ENCODE measurements at places on chromosomes 4 and X.

DNA sequence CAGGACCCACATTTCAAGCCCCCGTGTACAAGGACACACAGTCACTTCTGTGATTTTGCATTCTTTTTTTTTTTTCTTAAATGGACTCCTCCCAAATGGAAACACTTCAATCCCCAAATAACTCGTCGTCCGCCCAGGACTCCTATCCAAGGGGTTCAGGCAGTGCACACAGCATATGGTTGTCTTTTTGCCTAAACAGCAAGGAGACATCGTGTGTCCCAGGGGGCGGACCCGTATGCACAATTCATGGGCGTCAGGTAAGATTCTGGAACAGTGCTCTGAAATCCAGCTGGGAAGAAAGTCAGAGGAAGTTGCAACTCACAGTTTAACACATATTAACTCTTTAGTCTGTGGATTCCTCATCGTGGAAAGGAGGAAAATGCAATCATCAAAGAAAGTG is 231.3 kb downstream of the SHOX start:
- DNase-seq, result no peak

DNA sequence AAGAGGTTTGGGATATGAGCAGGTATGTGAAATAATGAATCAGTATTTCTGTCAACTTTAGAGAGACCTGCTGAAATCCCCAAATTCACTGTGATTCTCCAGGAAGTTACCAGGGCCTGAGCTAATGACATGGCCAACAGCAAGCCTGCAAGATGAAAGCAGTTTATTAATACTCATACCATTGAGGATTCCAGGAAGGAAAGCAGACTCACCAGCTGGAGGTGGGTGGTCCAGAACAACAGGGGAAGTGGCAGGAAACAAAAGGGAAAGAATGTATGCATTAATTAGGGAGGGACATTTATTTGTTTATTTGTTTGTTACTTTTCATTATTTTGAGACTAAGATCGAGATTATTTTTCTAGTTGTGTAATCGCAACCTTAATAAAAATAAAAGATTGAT is 196.6 kb upstream of the AGA start:
- no peak for DNase-seq

- DNase-seq, result no peak
Observed at GRCh38 chr4:18242919-18243693, 221.6 kb upstream of the LCORL start.

- no peak for DNase-seq
Observed at GRCh38 chrX:134601240-134601765, 57.0 kb downstream of the PLAC1 start.

DNA sequence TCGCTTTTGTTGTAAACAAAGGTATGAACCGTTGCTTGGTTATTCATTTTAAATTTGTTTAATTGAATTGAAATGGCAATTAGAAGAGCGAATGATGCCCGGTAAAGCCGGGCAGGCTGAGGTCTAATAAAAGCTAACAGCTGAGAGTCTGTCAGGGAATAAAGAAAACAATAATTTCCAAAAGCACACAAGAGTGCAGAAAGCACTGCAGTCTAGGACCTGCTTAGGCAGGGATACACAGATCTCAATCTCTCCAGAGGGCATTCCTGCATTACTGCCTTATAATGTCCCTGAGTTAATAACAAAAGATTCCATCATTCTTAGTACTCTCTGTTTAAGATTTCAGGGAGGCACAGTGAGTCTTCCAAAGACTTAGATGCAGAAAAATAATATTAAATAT is 27.6 kb upstream of the EMCN start:
- DNase-seq, result no peak

GRCh38 chrX:92232182-92232581 is 453.0 kb downstream of the PCDH11X start:
- DNase-seq, result no peak

GRCh38 chr4:4820261-4820660 is 39.2 kb upstream of the MSX1 start:
- DNase-seq, result no peak

DNA sequence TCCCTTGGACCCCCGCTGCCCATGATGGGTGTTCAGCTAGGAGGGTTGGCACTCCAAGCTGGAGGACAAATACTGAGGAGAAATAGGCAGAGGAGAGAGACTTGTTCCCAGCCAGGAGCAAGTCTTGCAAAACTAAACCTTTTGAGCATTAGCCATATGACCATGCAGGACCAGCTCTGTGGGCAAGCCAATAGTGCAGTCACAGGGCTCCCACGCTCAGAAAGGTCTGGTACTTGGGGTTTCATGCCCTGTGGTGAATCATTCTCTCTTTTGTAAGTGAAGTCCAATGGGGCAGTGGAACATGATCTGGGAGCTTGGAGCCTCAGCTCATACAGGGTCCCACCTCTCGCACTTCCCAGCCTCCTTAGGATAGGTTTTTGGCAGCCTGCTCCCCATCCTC is 300.9 kb downstream of the BCOR start:
- DNase-seq, result no peak
